DND-41 (cell line): ENCODE measurements at places on chromosomes 11 and 22.

- DNase-seq, result no peak
Measured at GRCh38 chr11:112769584-112769983, 191.6 kb upstream of the NCAM1 start.

DNA sequence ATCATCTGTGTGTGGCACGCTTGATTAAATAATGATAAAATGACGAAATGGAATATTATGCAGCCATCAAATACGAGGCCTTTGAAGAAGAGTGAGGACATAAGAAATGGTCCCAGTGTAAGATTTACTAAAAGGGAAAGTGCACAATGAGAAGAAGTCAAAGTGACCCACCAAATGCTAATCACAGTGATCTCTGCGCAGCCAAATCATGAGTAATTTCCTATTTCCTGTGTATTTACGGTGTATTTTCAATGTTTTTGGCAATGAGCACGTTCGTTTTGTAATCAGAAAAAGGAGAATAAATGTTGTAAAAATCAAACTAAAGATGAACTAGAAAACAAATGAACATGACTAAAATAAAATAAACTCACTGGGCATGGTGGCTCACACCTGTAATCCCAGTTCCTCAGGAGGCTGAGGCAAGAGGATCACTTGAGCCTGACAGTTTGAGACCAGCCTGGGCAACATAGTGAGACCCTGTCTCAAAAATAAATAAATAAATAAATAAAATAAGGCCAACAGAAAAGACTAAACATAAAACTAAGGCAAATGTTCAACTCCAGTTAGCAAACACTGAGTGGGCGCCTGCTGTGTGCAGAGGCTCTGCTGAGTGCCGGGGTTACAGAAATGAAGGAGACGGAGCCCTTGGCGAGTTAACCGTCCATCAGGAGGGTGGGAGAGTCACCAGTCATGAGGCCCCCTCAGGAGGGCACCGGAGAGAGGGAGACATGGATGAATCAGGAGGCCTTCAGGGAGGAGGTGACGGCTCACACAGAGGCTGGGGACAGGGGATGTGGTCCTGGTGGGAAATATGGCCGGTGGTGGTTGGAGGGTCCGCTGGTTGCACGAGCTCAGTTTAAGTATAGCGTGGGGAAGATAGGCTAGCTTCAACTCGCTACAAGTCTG is 26.0 kb upstream of the CBX7 start:
- no peak for DNase-seq

GRCh38 chr11:100888836-100889235 is 201.7 kb downstream of the ARHGAP42 start:
- no peak for DNase-seq

- no peak for DNase-seq
Measured at GRCh38 chr22:27454807-27455450, 346.6 kb downstream of the MN1 start.

DNA sequence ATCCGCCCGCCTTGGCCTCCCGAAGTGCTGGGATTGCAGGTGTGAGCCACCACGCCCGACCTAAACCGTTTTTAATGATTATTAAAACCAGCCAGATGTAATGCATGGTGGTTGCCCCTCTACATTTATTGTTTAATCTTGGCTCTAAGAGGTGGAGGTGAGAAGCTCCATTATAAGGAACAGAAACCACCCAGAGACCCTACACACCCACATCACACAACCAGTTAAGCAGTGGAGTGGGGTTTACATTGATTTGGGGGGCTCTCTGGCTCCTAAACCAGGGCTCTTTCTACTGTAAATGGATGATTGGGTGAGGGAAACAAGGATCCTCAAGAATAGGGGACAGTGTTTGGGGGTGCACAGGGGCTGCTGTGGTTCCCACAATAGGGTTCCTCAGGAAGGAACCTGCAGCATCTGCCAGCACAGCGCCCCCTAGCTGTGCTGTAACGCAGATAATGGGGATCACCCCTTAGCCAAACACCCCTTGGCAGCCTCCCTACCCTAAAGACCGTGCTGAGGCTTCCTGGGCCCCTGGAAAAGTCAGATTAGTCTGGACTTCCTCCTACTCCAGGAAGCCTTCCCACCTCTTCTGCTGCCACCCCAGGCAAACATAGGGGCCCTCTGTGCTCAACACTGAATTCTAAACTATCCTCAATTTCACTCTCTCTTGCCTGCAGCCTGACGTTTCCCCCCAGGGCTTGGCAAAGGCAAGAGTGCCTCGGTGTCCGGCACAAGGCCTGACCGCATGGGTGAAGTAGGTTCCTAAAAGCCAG is 2.4 kb downstream of the MPST start:
- DNase-seq, result peak; percentile 26

GRCh38 chr11:17513853-17514252 is 30.4 kb downstream of the USH1C start:
- no peak for DNase-seq

DNA sequence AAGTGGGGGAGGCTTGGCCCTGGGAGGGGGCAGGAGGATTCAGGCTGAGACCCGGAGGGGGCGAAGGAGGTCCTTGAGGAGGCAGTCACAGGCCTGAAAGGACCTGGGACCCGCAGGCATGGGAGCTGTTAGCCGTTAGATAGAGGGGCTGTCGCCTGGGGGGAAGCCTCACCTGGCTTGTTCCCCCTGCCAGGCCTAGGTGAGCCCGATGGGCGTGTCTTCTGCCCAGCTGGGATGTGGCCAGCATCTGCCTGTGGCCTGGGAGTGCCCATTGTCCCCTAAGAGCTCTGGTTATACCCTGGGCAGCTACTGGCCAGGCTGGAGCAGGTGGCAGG is 1.8 kb upstream of the DUSP8 start:
- DNase-seq, result no peak

GRCh38 chr11:119100994-119101758 is 477 bp downstream of the DPAGT1 start:
- peak; percentile 40 for DNase-seq

DNA sequence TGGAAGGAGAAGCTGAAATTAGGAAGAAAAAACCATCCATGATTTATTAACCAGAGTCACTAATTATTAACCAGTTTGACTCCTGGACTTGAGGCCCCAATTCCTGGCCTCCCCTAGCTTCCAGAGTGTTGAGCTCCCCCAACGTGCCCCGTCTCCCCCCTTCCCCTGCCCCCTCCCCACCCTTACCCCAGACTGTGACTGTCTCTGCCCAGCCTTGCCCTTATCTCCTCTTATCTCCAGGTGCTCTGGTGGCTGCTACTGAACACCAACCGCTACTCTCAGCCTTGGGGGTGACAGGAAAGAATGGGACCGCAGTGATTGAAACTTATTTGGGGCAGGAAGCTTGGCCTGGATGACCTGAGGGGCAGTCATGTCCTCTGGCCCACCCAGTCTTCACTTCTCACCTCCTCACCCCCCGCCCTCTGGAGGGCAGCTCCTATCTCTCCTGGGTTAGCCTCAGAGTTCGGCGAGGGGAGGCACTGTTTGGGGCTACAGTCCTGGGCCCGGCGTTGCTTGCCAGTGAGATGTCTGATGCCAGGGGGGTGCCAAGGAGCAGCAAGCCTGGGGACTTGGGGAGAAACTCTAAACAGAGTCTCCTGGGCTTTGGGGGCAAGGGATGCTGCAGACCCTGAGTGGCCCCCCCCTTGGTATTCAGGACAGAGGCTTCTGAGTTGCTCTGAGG is 15.5 kb downstream of the NECTIN1 start:
- DNase-seq, result peak; percentile 66

DNA sequence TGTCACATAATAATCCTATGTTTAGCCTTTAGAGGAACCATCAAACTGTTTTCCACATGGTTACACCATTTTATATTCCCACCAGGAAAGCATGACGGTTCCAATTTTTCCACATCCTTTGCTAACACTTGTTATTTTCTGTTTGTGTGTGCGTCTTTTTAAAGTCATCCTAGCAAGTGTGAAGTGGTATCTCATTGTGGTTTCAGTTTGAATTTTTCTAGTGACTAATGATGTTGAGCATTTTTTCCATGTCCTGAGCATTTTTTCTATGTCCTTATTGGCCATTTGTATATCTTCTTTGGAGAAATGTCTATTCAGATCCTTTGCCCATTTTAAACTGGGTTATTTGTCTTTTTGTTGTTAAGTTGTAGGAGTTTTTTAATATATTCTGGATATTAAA is 53.7 kb upstream of the DEPDC7 start:
- no peak for DNase-seq

DNA sequence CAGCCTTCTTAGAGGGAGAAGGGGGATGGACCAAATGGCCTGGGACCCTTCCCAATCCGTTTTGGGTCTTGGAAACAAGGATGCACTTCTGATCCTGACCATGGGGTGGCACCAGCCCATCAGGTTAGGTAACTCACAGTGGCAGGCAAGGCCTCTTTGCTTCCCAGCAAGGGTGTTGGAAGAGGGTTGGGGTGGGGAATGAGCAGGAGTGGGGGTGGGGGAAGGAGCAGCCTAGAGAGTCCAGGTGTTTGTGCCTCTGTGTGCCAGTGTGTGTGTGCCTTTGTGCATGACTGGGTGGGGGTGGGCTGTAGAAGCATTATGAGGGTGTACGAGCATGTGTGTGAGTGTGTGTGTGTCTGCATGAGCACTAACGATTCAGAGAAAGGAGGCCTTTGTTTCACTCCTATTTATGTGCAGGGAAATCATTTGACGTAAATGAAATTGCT is 213.1 kb downstream of the INSC start:
- DNase-seq, result peak; percentile 28

DNA sequence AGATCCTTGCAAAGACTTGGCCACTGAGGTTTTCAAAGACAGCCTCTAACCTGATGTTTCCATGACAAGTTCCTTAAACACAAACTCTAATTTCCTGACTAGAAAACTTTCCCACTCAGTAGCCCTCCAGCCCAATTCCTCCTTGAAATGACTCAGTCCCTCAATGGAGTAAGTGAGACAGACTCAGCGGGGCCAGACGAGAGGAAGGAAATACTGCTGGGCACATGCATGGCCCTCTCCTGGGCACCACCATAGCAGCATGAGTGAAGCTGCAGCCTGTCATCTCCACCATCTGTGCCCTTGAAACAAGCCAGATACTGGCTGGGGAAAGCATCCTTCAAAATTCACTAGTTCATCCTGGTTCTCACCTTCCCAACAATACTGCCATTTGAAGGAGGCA is 76.2 kb upstream of the GDPD4 start:
- no peak for DNase-seq

DNA sequence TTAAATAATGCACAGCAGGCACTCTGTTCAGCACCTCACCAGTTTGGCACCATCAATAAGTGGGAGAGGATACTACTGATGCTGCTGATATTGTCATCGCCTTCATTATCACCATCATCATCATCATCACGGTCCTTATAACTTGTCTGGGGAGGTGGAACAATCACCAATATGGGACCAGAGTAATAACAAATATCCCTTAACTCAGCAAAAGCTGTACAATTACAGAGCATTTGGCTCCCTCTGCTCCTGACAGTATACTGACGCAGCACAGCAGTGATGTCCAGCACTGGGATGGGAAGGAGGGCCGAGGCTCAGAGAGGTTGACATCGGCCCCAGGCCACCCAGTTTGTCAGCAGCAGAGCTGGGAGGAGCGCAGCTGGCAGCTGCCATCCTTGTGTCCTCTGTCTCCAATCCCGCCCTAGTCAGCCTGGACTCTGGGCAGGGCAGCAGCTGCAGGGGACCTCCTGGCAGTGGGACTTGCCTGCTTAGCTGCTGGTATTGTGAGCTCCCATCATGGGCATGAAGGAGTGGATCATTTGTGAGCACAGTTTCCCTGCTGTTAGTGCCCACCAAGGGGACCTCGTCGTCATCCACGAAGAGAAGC is 90.0 kb downstream of the DHCR7 start:
- no peak for DNase-seq

DNA sequence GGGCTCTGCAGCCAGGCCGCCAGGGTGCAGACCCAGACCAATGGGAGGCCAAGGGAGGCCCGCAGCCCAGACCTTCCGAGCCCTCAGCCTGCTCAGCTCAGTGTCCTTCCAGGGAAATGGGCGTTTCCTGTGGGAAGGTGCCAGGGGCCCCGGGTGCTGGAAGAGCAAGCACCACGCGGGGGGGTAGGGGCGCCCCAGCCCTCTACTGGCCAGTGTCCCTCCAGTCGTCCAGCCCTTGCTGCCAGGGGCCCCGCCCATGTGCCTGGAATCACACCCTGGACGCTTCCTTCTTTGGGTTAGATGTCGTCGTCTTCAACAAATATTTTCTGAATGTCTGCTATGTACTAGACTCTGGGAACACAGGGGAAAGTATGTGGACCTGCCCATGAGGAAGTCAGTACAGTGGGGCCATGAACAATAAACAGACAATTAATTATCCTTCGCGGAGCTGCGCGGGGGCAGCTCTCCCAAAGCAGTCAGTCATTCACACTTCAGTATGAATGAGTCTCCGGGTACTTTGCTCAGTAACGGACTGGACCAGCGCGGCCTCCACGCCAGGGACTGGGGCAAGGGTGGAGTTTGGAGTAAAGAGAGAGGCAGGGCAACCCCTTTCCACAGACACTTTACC is 60.2 kb downstream of the CDKN1C start:
- no peak for DNase-seq

DNA sequence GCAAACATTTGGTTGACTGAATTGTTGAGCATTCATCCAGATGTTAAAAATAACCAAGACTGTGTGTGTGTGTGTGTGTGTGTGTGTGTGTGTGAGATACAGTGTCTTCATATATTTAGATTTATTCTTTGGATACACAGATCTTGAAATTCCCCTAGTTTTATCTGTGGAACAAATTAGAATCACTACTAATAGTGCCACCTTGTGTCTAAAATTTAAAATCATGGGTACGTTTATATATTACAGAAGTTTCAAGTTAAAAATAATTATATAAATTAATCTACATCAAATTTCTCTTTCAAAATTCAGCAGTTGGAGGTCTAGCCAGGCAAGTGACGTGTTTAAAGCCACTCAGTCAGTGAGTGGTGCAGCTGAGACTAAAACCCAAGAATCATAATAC is 1566.2 kb upstream of the TENM4 start:
- no peak for DNase-seq

DNA sequence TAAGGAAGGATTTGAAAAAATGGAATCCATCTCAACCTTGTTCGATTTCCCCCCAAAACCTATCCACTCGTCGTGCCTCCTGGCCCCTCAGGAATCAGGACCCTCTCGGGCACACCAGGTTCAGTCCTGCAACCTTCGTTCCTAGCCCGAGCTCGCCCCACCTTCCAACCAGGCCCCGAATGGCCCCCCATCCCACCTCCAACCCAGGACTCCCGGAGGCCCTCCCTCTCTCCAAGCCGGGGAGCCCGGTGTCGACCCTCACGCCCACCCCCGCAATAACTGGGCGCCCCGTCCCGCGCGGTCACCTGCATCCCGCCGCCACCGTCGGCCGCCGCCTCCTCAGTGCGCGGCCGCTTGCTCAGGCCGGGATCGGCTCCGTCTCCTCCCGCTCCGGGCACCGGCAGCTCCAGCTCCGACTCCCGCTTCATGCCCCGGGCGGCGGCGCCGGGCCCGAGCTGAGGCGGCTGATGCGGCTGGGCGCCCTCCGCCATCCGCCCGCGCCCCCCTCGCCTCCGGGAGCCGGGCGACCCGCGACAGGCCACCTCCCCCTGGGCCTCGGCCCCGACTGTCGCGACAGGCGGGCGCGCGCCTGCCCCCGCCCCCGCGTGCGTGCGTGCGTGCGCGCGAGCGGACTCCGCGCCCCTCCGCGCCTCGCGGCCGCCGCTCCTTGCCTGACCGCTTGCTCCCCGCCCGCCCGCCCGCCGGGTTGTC is 534 bp downstream of the RBFOX2 start:
- DNase-seq, result no peak

- no peak for DNase-seq
Measured at GRCh38 chr11:92765965-92766371, 203.5 kb upstream of the MTNR1B start.
